ENCODE measurements at places on chromosomes 1 and 21. TPM values are rescaled to one million over a fixed set of nuclear protein-coding genes. Genes with fewer than 3 reads are reported as not detected.

GRCh38 chr1:172929006-172929405 is 121.7 kb downstream of the TNFSF18 start:
- H3K4me1 ChIP-seq = peaks cover 18% of the 10 kb centered on the region
- no peaks in the 10 kb centered on the region for H3K36me3 ChIP-seq
- H3K27ac ChIP-seq = no peak overlapping the region
- H3K27me3 ChIP-seq = no peaks in the 10 kb centered on the region
- no peak for DNase-seq
- no peak overlapping the region for H3K4me3 ChIP-seq

CELA3B gene
- not detected for total RNA-seq

LMX1A gene
- not detected for total RNA-seq

NBPF6 gene
- 0.94 TPM for total RNA-seq

CYP4X1 gene
- total RNA-seq = not detected

CELA2B gene
- total RNA-seq = not detected

- no peaks in the 10 kb centered on the region for H3K36me3 ChIP-seq
- DNase-seq = no peak
- H3K27me3 ChIP-seq = no peaks in the 10 kb centered on the region
- H3K4me3 ChIP-seq = no peak overlapping the region
Observed at GRCh38 chr1:222040121-222040805, 298.4 kb upstream of the DUSP10 start.

FAM72D gene
- total RNA-seq = 8.3 TPM

GRCh38 chr1:41639332-41639936 is 155.0 kb upstream of the EDN2 start:
- H3K4me1 ChIP-seq = no peaks in the 10 kb centered on the region
- DNase-seq = no peak
- H3K27me3 ChIP-seq = no peaks in the 10 kb centered on the region
- no peak overlapping the region for H3K27ac ChIP-seq
- no peak overlapping the region for H3K4me3 ChIP-seq
- H3K36me3 ChIP-seq = no peaks in the 10 kb centered on the region

GRCh38 chr1:245420926-245421325 is 266.1 kb downstream of the KIF26B start:
- no peaks in the 10 kb centered on the region for H3K36me3 ChIP-seq
- H3K27me3 ChIP-seq = peaks cover 88% of the 10 kb centered on the region
- H3K4me1 ChIP-seq = no peaks in the 10 kb centered on the region
- no peak overlapping the region for H3K4me3 ChIP-seq

- H3K27ac ChIP-seq = no peak overlapping the region
- no peaks in the 10 kb centered on the region for H3K27me3 ChIP-seq
- no peaks in the 10 kb centered on the region for H3K4me1 ChIP-seq
- no peak for DNase-seq
- no peaks in the 10 kb centered on the region for H3K36me3 ChIP-seq
Observed at GRCh38 chr1:31445951-31446350, 32.9 kb downstream of the SERINC2 start.

GRCh38 chr1:192954705-192955265 is 104.4 kb downstream of the UCHL5 start:
- H3K27ac ChIP-seq = no peak overlapping the region
- H3K4me3 ChIP-seq = no peak overlapping the region
- no peaks in the 10 kb centered on the region for H3K27me3 ChIP-seq
- H3K36me3 ChIP-seq = no peaks in the 10 kb centered on the region
- peak; percentile 41 for DNase-seq

DNA sequence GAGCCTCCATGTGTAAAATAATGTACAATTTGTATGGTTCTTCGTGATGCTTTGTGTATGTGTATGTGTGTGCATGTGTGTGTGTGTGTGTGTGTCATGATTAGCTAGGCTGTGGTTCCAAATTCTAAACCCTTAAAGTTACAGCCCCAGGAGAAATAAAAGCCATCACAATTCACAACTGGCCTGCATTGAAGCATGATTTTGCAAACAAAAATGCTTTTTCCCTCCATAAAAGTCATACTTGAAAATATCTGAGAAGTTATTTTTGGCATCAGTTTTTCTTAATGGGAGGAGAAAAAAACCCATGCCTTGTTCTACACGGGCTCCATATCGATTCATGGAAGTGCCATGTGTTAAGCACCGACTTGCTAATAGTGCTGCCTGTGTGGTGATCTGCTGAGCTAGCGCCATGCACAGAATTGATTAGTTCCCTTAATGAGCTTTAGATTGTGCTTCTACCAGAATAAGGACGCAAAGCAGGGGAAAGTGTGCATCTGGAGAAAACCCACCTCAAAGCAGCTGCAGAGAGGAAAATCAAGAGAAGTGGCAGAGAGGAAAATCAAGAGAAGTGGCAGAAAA is 207.3 kb downstream of the DSCAM start:
- no peak overlapping the region for H3K4me3 ChIP-seq
- H3K27me3 ChIP-seq = no peaks in the 10 kb centered on the region
- no peak for DNase-seq
- no peak overlapping the region for H3K27ac ChIP-seq
- H3K4me1 ChIP-seq = no peaks in the 10 kb centered on the region

GRCh38 chr1:103108376-103109150 is at the start of gene COL11A1:
Gene COL11A1, minus strand, starts transcription at chr1:103108522. Its CDS starts 344 bp downstream, at chr1:103108178.
- no peaks in the 10 kb centered on the region for H3K4me1 ChIP-seq
- H3K27me3 ChIP-seq = no peaks in the 10 kb centered on the region
- H3K36me3 ChIP-seq = no peaks in the 10 kb centered on the region
- H3K4me3 ChIP-seq = no peak within 1 kb of the TSS

- no peaks in the 10 kb centered on the region for H3K27me3 ChIP-seq
- DNase-seq = no peak
- no peak overlapping the region for H3K4me3 ChIP-seq
- no peaks in the 10 kb centered on the region for H3K36me3 ChIP-seq
- H3K4me1 ChIP-seq = peaks cover 73% of the 10 kb centered on the region
Observed at GRCh38 chr1:54976747-54977146, 3.7 kb upstream of the TMEM61 start.

DNA sequence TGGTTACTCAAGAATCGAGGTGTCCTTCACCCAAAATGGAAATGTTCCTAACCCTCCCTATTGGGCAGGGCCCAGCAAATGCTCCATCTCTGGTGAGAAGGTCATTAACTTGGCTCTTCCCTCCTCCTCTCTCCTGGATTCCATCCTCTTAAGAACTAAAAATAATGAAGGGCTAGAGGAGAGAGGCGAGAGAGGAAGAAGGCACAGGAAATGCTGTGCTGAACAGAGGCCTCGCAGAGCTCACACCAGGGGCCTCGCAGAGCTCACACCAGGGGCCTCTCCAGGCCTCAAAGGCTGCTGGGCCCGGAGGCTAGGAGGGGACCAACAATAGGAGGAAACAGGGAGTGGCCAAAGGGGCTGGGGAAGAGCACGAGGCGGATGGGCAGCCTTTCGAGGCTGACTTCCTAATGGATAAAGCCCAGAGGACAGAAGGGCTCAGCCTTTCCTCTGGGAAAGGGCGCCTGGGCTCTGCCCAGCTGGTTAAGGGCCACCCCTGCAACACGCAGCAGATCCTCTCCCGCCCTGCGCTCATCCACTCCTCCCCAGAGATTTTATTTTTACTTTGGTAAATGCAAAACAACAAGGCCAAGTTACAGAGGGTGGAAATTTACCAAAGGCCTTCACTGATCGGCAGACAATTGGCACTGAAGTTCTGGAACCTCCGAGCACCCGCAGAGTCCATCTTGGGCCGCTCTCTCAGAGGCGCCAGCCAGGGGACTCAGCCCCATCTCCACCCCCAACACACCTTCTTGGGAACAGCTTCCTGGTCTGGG is 78.5 kb downstream of the ITPKB start:
- no peaks in the 10 kb centered on the region for H3K36me3 ChIP-seq
- peaks cover 41% of the 10 kb centered on the region for H3K4me1 ChIP-seq
- DNase-seq = no peak

- DNase-seq = no peak
- H3K27ac ChIP-seq = no peak overlapping the region
- no peaks in the 10 kb centered on the region for H3K4me1 ChIP-seq
- H3K27me3 ChIP-seq = peaks cover 46% of the 10 kb centered on the region
Observed at GRCh38 chr1:29743264-29743663, 506.9 kb downstream of the PTPRU start.

DNA sequence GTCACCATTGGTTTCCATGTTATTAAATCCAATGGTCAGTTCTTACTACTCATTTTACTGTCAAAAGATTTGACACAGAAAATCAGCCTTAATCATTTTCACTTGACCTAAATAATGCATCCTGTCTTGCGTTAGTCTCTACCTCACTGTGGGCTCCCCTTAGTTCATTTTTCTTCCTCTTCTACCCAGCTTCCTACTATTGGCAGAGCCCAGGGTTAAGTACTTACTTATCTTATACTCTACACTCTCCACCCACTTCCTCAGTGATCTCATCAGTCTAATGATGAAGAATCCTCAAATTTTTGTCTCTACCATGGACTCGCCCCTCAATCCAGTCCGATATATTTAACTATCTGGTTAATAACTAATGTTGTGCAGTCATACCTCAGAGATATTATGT is 735.9 kb downstream of the KCNT2 start:
- no peak for DNase-seq
- no peak overlapping the region for H3K4me3 ChIP-seq
- no peaks in the 10 kb centered on the region for H3K27me3 ChIP-seq

GRCh38 chr1:84078842-84079202 is 65.2 kb upstream of the PRKACB start:
- peaks cover 18% of the 10 kb centered on the region for H3K4me1 ChIP-seq
- H3K27ac ChIP-seq = 0 out of 2 replicates have a peak overlapping the region, but pooled peaks have one; percentile 20
- H3K36me3 ChIP-seq = no peaks in the 10 kb centered on the region
- H3K27me3 ChIP-seq = no peaks in the 10 kb centered on the region
- DNase-seq = no peak
- H3K4me3 ChIP-seq = peak overlapping the region; percentile 82

KLHDC7A gene
- total RNA-seq = not detected

DNA sequence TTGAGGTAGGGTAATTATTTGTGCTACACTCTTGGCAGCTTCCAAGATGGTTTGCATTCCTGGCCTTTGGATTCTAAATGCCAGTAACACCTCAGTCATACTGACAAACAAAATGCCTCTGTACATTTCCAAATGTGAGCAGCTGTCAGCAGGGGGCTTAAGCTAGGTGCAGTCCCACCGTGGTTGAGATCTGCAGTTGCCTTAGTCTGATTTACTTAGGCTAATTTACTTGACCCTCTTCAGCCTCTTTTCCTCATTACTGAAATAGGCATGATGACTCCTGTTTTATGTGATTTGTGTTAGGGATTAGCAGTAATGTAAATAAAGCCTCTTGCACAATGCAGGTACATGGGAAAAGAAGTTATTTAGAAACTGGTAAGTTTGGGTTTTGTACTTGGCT is 13.5 kb upstream of the SPATA1 start:
- peaks cover 59% of the 10 kb centered on the region for H3K36me3 ChIP-seq
- no peaks in the 10 kb centered on the region for H3K27me3 ChIP-seq
- no peaks in the 10 kb centered on the region for H3K4me1 ChIP-seq
- H3K27ac ChIP-seq = no peak overlapping the region

DNA sequence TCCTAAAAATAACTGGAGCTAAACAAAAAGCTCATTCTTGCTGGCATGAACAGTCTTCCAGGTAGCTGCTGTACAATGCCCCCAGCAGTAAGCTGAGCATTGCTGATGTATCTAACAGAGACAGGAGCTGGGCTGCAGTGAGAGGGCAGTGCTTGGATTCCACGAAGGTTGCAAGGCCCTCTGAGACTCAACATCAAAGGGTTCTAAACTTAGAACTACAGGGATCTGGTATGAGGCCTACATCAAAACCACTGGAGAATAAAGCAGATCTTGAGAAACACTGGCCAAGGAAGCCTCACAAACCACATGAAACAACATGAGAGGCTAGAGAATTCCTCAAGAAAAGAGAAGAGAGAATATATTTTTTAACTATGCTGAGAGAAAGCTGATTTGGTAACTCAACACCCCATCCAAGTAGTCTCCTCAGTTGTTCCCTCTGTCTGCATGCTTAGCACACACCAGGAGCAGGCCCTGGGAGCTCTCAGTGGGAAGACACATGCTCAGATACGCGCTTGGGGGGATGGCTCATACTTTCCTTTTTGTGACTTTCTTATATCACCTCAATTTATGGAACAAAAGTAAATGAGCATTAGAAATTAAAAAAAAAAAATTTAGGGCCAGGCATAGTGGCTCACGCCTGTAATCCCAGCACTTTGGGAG is 27.7 kb downstream of the DSTYK start:
- DNase-seq = no peak
- H3K4me1 ChIP-seq = peaks cover 8% of the 10 kb centered on the region
- no peaks in the 10 kb centered on the region for H3K36me3 ChIP-seq
- H3K27me3 ChIP-seq = no peaks in the 10 kb centered on the region

Data from PC-9 (cell line).